ENCODE measurements at places on chromosomes 2 and 18. TPM values are rescaled to one million over a fixed set of nuclear protein-coding genes. Genes with fewer than 3 reads are reported as not detected.

Gene ERBB4
- 0.70 TPM for total RNA-seq

DNA sequence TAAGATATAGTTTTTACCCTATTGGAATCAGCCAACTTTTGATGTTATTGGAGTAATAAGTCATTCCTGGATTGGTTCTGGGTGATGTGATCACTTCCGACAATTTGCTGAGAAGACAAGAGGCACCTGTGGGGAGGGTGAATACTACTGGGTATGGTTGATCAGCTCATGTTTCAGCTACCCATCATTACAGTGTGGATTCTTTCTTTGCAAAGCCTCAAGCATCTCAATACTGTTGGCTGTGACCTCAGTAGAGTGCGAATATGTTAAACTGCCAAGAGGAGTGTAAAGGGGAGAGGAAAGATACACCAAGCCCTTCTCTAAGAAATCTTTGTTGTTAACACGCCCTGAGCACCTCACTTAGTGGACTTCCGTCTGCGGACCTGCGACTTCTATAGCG, 317.7 kb downstream of the TDRD15 start:
- DNase-seq, result no peak

- DNase-seq, result no peak
Measured at GRCh38 chr2:65504814-65505697, 72.7 kb upstream of the SPRED2 start.

GRCh38 chr2:224757934-224758548, 41.9 kb upstream of the CCDC195 start:
- DNase-seq, result no peak

DNA sequence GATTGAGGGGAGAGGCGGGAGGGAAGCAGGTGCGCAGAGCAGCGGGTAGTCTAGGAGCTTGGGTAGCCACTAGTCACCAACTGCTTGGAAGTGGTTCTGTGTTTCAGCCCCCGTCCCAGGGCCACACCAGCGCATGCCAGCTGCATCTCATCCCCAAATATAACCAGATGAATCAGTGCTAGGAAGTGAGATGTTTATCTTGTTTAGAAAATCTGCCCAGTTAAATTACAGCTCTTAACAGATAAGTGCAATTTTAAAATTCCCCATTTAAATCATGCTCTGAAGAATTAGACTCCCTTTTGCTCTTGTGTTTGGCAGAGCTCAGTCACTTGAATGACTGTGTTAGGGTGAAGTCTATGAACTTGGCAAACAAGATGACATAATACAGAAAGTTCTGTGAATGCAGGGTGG, 193.8 kb downstream of the SEPTIN10 start:
- no peak for DNase-seq

- DNase-seq, result no peak
Measured at GRCh38 chr2:198901894-198902293, 555.8 kb downstream of the SATB2 start.
